D341Med (cell line): ENCODE measurements at places on chromosomes 1 and 21.

- no peak for DNase-seq
Measured at GRCh38 chr1:208153386-208153785, 90.8 kb downstream of the PLXNA2 start.

- DNase-seq, result peak; percentile 74
Measured at GRCh38 chr1:183622884-183623785, 12.4 kb downstream of the ARPC5 start.

- DNase-seq, result no peak
Measured at GRCh38 chr1:24486331-24487065, 16.1 kb upstream of the RCAN3 start.

- DNase-seq, result no peak
Measured at GRCh38 chr1:10170239-10170574, 40.2 kb upstream of the KIF1B start.

DNA sequence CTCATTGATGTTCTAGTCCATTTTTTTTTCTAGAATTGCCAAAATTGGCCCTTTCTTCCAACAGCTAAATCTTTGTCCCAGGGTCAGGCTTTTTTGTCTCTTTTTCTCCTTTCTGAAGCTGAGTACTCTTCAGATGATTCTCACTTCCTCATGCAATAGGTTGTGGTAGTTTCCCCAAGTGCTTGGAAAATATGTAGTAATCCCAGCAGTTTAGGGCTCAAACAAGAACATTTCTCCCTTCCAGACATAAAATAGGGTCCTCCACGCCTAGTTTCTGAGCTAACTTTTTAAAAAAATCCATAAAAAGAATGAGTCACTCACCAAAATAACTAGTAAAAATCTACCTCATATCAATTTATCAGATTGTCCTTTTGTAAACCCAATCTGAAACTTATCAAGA is 10.0 kb upstream of the MCOLN3 start:
- no peak for DNase-seq

DNA sequence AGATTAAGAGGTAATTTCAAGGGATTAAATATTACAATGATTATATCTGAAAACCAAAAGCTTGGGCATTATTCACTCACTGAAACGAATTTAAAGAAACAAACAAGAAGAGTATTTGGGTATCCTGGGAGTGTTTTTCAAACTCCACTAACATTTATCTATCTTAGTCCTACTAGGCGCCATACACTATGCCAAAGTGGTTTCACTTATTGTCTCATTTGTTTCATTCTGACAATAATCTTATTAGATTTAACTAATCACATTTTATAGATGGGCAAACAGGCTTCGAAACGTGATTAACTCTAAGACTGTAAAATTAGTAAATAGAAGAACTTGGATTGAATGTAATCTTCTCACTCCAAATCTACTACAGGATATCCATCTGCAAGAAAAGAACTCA is 25.4 kb downstream of the ASH1L start:
- peak; percentile 26 for DNase-seq

DNA sequence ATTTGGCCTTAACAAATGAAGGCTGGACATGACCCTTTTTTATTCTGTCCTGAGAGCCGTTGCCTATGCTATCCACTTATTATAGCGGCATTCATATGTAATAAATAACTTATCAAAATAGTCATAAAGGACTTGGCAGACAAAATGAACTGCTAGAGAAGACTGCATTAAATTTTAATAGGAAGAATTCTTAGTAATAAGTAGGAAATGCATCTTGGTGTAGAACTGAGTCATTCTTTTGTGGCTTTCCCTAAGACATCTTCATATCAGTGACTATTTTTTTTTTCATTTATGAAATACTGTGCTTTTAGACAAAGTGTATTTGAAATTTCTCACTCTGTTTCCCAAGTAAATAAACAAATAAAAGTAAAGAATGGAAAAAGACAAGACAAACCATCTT is 45.6 kb downstream of the PBX1 start:
- DNase-seq, result no peak

- DNase-seq, result no peak
Measured at GRCh38 chr1:114457675-114458236, 53.2 kb downstream of the TRIM33 start.

- DNase-seq, result no peak
Measured at GRCh38 chr1:196590012-196590708, 18.1 kb downstream of the KCNT2 start.

GRCh38 chr1:75672108-75672507 is 52.4 kb upstream of the ACADM start:
- DNase-seq, result no peak

- DNase-seq, result no peak
Measured at GRCh38 chr1:48572134-48572533, 100.1 kb upstream of the SPATA6 start.

DNA sequence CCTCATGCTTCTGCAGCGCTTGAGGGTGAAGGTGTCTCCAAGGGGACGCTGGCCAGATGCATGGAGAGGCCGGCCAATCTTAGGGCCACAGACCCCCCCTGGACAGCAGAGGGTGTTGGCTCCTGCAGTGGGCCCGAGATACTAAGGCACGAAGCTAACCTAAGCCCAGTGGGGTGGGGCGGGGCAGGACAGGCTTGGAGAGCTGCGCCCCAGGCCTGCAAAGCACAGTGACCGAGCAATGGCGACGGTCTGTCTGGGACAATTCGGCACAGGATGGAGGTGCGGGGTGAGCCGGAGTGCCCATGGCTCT is 1.3 kb downstream of the FNDC10 start:
- DNase-seq, result no peak
